Caco-2 (cell line): ENCODE measurements at places on chromosomes 6 and 20.
A peak's percentile ranks its signal among the peaks of the same experiment; 100 is the strongest.

- peak; percentile 88 for DNase-seq
Observed at GRCh38 chr20:50120935-50121693, 8.2 kb upstream of the UBE2V1 start.

DNA sequence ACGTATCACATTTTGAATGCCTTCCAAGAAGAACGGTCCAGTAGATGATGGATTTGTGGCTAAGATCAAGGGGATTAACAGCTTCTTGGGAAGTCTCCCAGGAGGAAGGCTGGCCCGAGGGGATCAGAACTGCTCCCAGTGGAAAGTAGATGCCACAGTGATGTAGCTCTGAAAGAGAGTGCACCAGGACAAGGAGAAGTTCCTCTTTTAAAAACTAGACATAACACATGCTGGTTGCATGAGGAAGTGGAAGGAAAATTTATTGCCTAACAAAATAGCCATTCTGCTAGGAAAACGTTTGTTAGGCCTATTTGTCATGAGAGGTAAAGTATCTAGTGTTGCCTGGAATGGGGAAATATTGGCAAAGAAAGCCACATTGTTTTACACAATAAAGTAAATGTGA, 87.8 kb downstream of the CDH26 start:
- peak; percentile 18 for DNase-seq

- no peak for DNase-seq
Observed at GRCh38 chr6:137800762-137801161, 66.3 kb upstream of the TNFAIP3 start.

DNA sequence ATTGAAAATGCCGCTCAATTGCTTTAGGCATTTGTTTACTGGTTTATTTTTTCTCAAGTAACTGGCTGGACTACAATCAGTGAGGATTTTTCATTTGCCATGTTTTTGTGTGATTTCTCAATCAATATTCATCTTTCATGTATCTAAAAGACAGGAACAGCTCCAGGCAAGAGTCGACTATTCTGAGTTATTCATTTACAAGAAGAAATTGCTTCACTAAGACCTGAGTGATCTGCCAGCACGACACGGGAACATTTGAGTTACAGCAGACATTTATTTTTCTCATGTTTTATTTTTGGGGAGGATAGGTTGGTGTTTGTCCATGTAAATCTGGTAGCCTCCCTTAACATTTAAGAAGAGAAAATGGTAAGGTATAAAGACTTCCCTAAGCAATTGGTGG, 124.1 kb downstream of the CBLN4 start:
- no peak for DNase-seq

DNA sequence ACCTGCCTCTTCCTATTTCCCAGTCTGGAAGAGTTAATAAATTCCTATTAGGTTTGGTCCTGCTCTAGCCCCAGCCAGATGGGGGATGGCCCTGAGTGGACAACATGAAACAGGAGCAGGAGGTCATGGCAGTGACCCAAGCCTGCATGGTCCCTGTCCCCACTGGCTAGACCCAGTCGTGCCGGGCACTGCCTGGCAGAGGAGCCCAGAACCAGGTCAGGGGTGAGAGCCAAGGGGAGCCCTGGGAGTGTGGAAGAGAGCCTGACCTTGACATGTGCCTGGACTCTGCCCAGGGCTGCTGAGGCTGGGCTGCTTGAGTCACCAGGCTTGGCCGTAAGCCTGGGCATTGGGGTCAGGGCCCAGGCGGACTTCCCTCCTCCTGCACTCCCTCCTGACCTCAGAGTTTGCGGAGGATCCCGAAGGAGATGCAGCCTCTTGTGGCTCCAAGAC, 3.6 kb downstream of the AVP start:
- DNase-seq: no peak

GRCh38 chr6:85465762-85466161, 15.9 kb downstream of the NT5E start:
- DNase-seq: no peak

DNA sequence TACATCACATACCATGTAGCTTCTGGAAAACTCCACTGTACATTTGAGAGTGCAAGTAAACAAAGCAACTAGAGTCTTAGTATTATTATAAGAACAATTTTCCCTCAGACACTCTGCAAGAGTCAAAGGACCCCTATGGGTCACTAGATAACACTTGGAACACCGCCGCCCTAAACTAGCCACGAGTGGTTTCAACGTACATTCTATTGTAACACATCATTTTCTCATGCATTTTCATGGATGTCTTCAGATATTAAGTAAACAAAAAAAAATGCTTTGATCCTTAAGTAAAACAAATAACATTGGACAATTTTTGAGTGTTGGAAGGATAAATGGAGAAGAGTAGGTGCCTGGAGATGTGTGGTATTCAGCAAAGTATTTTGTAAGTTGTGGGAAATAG, 3.2 kb upstream of the RNF146 start:
- no peak for DNase-seq

DNA sequence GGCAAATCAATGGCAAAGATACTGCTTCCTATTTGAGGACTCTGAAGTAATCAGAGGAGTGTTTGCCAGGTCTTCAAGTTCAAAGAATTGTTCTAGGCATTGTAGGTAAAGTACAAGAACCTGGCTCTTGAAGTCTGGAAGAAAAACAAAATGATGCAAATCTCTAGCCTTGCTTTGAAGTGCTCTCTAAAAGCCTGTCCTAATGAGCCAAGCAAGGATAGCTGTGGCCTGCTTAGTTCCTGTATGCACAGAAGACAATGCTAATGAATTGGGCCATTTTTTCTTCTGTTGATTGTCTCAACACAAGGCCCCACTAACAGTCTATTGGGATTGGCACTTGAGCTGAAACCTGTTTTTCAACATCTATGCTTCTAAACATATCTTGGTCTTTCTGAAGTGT, 165.0 kb upstream of the POU3F2 start:
- no peak for DNase-seq

GRCh38 chr6:2940010-2940850, 31.1 kb downstream of the SERPINB6 start:
- peak; percentile 42 for DNase-seq

DNA sequence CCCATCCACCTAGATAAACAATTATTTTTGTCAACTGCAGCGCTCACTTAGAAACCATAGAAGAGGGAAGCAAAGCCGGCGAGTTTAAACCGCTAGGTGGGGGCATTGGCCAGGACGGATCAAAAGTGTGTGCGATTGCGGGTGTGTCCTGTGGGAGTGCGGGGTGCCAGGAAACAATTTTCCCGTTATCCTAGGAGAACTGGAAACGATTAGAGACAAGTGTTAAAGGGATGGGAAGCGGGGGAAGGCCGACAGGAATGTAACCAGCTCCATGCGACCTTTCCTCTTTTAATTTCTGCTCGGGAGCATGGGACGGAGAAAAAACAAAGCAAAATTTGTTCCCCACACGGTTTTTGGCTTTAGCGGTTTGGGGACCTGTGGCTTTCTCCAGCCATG, 2.8 kb upstream of the HTR1B start:
- no peak for DNase-seq

DNA sequence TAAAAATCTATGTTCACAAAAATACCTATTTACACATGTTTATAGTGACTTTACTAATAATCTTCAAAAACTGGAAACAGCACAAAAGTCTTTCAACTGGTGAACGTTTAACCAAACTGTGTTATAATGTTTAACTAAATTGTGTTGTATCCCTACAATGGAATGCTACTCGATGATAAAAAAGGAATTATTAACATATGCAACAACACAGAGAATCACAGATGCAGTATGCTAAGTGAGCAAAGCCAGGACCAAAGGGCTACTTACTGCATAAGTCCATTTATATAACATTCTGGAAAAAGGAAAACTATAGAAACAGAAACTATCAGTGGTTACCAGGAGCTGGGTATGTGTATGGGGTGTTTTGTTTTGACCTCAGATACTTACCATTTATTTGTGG, 602.2 kb upstream of the BTBD3 start:
- no peak for DNase-seq

DNA sequence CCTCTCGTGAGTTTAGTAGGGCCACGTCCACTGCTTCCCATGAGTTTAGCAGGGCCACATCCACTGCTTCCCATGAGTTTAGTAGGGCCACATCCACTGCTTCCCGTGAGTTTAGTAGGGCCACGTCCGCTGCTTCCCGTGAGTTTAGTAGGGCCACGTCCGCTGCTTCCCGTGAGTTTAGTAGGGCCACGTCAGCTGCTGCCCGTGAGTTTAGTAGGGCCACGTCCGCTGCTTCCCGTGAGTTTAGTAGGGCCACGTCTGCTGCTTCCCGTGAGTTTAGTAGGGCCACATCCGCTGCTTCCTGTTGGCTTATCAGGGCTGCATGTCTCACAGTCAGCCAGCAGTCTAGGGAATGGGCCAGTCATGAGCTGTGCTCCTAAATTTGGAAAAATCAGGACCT, 113.7 kb upstream of the QKI start:
- DNase-seq: no peak

DNA sequence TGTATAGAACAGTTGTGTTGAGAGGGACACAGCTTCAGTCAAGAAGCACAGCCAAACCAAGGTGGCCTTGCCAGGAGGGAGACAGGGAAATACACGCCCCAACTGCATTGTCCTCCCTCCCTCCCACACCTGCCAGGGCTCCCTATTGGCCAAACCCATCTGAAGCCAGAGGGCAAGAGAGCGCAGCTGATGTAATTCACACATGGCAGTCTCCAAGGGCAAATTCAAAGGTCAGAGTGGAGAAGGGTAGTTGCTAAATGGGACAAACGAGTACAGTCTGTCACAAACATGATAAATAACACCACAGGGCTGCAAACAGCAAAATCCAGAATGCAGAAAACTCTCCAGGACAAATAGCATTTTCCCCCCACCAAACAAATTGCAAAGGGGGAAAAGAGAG, 23.2 kb upstream of the PPP1R16B start:
- no peak for DNase-seq

- no peak for DNase-seq
Observed at GRCh38 chr6:1619098-1619672, 9.5 kb downstream of the FOXC1 start.

- DNase-seq: no peak
Observed at GRCh38 chr20:2280082-2280481, 15.7 kb upstream of the TGM3 start.

DNA sequence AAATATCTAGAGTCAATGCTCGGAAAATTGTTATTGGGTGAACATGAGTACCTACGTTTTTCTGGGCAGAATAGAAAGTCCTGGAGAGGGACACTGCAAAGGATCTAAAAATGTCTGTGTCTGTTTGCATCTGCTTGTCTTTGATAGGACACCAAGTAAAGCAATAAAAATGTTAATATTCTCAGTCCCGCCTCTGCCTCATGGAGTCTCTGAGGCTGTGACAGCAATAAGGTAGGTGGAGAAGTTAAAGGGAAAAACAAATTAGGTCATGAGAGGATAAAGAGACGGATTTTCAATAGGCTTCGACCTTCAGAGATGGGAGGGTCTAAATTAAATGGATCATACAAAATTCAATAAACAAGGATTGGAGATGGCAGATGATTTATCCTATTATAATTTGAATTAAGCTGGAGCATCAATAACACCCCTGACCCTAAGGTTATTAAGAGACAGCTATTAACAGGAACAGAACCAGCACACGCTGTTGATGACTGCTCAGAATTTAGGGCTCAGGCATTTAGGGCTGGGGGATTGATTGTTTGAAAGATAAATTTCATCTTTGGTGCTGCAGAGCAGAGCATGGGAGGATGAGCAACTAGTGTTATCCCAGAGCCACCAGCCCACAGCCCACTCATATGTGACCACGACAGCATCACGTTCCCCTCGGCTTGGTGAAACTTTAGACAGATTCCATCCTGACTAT, 620.3 kb upstream of the CDH4 start:
- DNase-seq: no peak

DNA sequence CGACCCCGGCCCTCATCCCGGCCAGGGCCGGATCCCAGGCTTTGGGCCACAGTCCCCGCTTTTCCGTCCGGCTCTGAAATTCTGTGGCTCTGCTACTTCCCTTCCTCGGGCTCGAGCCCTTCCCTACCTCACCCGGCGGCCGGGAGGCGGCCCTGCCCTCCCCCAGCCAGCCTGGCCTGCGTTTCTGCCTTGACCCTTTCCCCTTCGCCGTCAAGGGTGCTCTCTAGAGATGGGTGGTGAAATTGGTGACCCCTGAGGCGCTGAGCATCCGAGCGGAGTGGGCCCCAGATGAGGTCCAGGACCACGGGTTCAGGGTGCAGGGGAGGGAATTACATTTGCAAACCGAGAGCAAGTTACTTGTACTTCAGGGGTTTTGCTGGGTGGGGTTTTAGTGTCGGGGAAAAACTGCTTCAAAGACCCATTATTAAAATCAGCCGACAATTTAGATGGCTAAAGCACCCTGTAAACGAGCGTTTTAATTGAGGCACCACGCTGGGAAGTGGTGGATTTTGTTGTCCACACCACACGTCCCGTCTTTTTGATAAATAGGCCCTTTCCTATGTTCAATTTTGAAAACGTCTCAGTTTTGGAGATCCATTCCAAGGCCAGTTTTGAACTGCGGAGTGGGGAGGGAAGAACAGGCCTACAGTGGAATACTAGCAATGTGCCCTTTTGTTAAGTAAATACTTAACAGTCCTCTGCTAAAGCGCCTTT, 9.9 kb downstream of the TFAP2A start:
- no peak for DNase-seq

- DNase-seq: no peak
Observed at GRCh38 chr6:158516098-158516497, 43.8 kb upstream of the TMEM181 start.

DNA sequence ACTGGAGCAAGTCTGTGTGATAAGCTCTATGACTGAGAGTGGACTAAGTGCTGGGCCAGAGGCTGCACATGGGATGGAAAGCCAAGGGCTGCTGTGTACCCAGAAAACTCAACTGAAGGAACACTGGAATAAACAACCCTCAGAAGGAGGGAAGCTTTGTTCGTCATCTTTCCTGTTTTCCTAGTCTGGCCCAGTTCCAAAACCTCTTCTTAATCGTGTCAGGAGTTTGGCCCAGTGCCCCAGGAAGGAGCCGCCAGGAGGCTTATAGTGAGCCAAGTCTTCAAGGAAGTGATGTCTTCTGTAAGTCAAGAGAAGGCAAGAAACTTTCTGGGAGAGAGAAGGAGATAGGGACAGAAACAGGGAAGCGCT, 23.3 kb upstream of the TOP1 start:
- DNase-seq: no peak

GRCh38 chr6:133245422-133245903, 4.3 kb downstream of the EYA4 start:
- DNase-seq: no peak

GRCh38 chr6:138560130-138560860, 61.0 kb upstream of the NHSL1 start:
- DNase-seq: peak; percentile 33
